SJCRH30 (cell line): ENCODE measurements at places on chromosomes 2 and 18. TPM values are rescaled to one million over a fixed set of nuclear protein-coding genes. Genes with fewer than 3 reads are reported as not detected.

DNA sequence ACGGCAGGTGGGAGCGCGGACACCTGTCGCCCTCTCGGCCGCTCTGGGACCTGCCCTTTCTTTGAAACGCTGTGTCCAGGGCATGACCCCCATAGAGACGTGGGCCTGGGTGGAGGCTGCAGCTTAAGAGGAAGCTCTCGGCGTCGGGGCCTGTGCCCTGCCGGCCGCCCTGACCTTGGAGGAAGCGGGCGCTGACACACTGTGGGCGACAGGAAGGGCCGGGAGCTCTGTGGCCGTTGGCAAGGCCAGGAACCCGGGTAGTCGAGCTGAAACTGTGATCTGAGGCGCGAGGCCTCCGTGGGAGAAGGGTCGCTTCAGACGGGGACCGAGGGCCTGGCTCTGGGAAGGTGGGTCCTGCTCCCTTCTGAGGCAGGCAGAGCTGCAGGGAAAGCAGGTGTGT lies 28.2 kb downstream of the KCNG2 start:
- H3K27ac ChIP-seq: no peak overlapping the region
- no peak overlapping the region for H3K4me3 ChIP-seq
- no peaks in the 10 kb centered on the region for H3K36me3 ChIP-seq
- no peak for DNase-seq

The DUSP2 gene
- total RNA-seq: 0.67 and 1.0 TPM in 2 replicates

The TUBA4B gene
- total RNA-seq: 0.08 TPM in 1 of 2 replicates, not detected in the other

DNA sequence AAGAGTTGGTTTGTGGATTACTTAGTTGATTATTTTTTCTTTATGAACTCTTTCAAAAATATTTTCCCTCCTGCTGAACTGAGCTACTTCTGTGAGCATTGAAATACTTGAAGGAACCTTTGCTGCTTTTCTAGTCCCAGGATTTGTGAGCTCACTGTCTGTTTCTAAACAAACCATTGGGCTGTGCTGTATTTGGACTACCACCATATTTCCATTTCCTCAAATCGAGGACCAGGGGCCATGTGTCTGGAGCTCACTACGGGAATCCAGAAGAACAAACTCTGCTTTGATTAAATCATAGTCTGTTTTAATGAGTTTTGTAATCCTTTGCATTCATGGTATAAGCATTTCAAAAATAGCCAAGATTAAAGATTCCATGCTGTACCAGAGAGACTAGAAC lies 1.3 kb downstream of the MRPL33 start:
- no peak overlapping the region for H3K27ac ChIP-seq
- peak overlapping the region; percentile 74 for H3K4me3 ChIP-seq

DNA sequence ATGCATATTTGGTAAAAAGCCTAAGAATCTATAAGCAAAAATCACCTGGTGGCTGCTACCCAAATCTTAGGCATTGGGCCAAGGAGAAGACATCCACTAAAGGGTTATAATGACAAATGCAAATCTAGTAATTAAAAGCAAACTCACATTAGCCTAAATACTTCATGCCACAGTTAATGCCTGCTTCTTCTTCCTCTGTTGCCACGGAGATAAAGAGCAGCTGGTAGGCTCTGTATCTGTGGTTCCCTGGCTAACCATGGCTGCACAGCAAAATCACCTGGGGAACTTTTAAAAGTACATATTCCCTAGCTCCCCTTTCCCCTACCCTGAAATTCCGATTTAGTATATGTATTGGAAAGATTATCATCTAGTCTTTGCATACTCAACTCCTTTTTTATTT lies 114.3 kb downstream of the LNPK start:
- peak; percentile 13 for DNase-seq
- no peaks in the 10 kb centered on the region for H3K27me3 ChIP-seq
- peaks cover 31% of the 10 kb centered on the region for H3K4me1 ChIP-seq
- no peak overlapping the region for H3K27ac ChIP-seq
- no peaks in the 10 kb centered on the region for H3K36me3 ChIP-seq

- H3K27me3 ChIP-seq: no peaks in the 10 kb centered on the region
- peak overlapping the region; percentile 4; the same call in 1 of the 2 replicates for H3K4me3 ChIP-seq
- peak; percentile 60 for DNase-seq
These were observed 89.4 kb downstream of the HDAC4 start for GRCh38 chr2:239311132-239312040.

DNA sequence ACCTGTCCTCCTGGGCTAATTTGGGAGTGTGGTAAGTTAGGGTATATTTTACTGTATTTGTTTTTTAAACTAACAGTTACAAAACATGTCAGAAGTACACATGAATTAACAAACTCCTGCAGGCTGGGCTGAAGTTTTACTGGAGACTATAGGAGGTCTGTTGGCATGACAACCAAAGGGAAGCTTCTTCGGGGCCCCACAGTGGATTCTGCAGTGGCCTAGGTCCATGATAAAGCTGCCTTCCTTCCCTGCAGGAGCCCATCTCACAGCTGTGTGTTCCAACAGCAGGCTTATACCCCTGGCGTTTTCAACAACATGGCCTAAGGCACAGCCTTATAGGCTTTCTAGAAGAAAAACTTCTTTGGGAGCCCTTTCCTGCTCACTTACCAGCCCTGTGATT lies 128.0 kb upstream of the SETBP1 start:
- H3K27me3 ChIP-seq: no peaks in the 10 kb centered on the region
- H3K4me1 ChIP-seq: peaks cover 8% of the 10 kb centered on the region
- H3K36me3 ChIP-seq: no peaks in the 10 kb centered on the region

GRCh38 chr2:144780983-144781382 lies 261.1 kb upstream of the ZEB2 start:
- peaks cover 9% of the 10 kb centered on the region for H3K4me1 ChIP-seq
- H3K27me3 ChIP-seq: no peaks in the 10 kb centered on the region
- peak; percentile 53 for DNase-seq
- no peaks in the 10 kb centered on the region for H3K36me3 ChIP-seq

The RESP18 gene
- total RNA-seq: not detected in 2 replicates

The ESPNL gene
- 2.6 and 3.1 TPM in 2 replicates for total RNA-seq

GRCh38 chr2:16096962-16097361 lies 156.6 kb downstream of the MYCN start:
- H3K27me3 ChIP-seq: no peaks in the 10 kb centered on the region
- no peaks in the 10 kb centered on the region for H3K36me3 ChIP-seq
- H3K4me3 ChIP-seq: no peak overlapping the region
- no peak overlapping the region for H3K27ac ChIP-seq

GRCh38 chr2:240757086-240757614 lies 62.9 kb downstream of the KIF1A start:
- H3K4me3 ChIP-seq: no peak overlapping the region
- no peaks in the 10 kb centered on the region for H3K27me3 ChIP-seq
- H3K27ac ChIP-seq: no peak overlapping the region
- H3K4me1 ChIP-seq: peaks cover 6% of the 10 kb centered on the region
- DNase-seq: no peak

The SERPINE2 gene
- 48.2 and 51.1 TPM in 2 replicates for total RNA-seq

DNA sequence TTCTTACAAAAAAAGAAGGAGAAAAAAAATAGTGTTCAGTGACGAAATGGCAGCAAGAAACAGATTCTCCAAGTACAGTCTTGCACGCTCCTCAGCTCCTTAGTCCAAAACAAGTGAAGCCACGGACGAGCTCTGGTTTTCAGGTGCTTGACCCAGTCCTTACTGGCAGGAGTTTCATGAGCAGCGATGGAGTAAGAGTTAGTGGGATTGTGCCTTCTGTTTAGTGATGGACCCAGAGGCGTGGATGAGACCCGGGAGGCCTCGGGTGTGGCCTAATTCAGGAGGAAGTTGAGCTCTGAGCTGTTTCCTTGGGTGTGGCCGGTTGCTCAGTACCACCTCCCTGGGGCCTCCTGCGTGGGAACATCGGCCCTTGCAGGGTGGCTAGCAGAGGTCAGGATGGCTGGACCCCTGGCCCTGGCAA lies 52.0 kb downstream of the KIF5C start:
- DNase-seq: no peak
- no peak overlapping the region for H3K27ac ChIP-seq
- no peaks in the 10 kb centered on the region for H3K36me3 ChIP-seq
- H3K4me3 ChIP-seq: no peak overlapping the region

GRCh38 chr2:236558993-236559978 lies 10.3 kb upstream of the ACKR3 start:
- H3K36me3 ChIP-seq: no peaks in the 10 kb centered on the region
- no peak for DNase-seq
- H3K4me3 ChIP-seq: no peak overlapping the region
- H3K4me1 ChIP-seq: peaks cover 6% of the 10 kb centered on the region; the same call in 1 of the 2 replicates

- H3K27ac ChIP-seq: no peak overlapping the region
- no peaks in the 10 kb centered on the region for H3K27me3 ChIP-seq
- H3K36me3 ChIP-seq: no peaks in the 10 kb centered on the region
These were observed 96.6 kb downstream of the FMNL2 start for GRCh38 chr2:152431370-152432098.

The KCNF1 gene
- total RNA-seq: 0.42 and 0.51 TPM in 2 replicates

DNA sequence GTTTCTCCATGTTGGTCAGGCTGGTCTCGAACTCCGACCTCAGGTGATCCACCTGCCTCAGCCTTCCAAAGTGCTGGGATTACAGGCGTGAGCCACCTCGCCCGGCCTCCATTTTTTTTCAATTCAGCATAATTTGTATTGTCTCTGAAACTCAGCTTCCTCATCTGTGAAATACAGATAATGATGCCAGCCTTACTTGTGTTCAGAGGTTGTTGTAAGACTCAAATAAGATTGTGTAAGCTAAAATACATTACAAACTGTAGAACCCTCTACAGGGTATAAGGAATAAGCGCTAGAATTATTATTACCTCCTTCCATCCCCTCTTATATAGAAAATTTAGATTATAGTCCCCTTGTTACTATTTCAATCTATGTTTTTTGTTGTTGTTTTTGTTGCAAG lies 24.8 kb upstream of the STARD7 start:
- H3K36me3 ChIP-seq: no peaks in the 10 kb centered on the region
- no peak overlapping the region for H3K27ac ChIP-seq
- DNase-seq: no peak
- no peak overlapping the region for H3K4me3 ChIP-seq

- H3K27me3 ChIP-seq: no peaks in the 10 kb centered on the region
- no peaks in the 10 kb centered on the region for H3K4me1 ChIP-seq
These were observed 128.0 kb upstream of the CCDC150 start for GRCh38 chr2:196511258-196512168.

The STARD6 gene
- not detected in 2 replicates for total RNA-seq

- H3K4me1 ChIP-seq: peaks cover 10% of the 10 kb centered on the region
- H3K4me3 ChIP-seq: no peak overlapping the region
- no peak for DNase-seq
- no peaks in the 10 kb centered on the region for H3K27me3 ChIP-seq
- H3K36me3 ChIP-seq: no peaks in the 10 kb centered on the region
These were observed 4.4 kb downstream of the NFATC1 start for GRCh38 chr18:79400091-79400590.

- no peaks in the 10 kb centered on the region for H3K4me1 ChIP-seq
- no peak for DNase-seq
- no peaks in the 10 kb centered on the region for H3K36me3 ChIP-seq
- no peak overlapping the region for H3K4me3 ChIP-seq
- H3K27me3 ChIP-seq: no peaks in the 10 kb centered on the region
- no peak overlapping the region for H3K27ac ChIP-seq
These were observed 401.2 kb downstream of the PTH2R start for GRCh38 chr2:208807756-208808155.

DNA sequence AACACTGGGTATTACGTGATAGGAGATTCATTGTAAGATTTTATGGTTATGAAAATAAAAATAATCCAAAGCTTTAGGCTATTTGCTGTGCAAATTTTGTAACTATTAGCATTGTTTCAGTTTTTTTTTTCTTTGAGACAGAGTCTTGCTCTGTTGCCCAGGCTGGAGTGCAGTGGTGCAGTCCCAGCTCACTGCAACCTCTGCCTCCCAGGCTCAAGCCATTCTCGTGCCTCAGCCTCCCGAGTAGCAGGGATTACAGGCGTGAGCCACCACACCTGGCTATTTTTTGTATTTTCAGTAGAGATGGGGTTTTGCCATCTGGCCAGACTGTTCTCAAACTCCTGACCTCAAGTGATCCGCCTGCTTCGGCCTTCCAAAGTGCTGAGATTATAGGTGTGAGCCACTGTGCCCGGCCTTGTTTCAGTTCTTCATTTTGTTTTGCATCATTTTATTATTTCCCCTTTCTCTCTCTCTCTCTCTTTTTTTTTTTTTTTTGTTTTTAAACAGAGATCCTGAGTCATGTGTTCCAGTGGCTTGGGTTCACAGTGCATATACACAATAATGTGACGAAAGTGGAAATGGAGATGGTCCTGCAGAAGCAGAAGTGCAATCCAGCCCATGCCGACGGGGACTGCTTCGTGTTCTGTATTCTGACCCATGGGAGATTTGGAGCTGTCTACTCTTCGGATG lies 25.8 kb downstream of the CASP10 start:
- peaks cover 3% of the 10 kb centered on the region; the same call in 1 of the 2 replicates for H3K27me3 ChIP-seq
- no peak overlapping the region for H3K4me3 ChIP-seq
- H3K4me1 ChIP-seq: no peaks in the 10 kb centered on the region
- H3K36me3 ChIP-seq: no peaks in the 10 kb centered on the region

DNA sequence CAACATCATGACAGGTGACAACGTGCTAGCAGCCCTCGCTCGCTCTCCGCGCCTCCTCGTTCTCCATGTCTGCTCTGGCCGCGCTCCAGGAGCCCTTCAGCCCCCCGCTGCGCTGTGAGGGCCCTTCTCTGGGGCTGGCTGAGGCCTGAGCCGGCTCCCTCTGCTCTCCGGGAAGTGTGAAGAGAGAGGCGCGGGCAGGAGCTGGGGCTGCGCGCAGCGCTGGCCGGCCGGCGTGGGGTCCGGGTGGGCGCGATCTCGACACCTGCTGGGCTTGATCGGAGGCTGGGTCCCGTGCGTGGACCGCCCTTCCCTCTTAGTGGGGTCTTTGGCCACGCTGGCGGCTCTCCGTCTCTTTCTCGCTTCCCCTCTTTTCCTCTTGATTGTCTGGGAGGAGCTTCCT lies 195.5 kb downstream of the ANKRD30BL start:
- no peak overlapping the region for H3K27ac ChIP-seq
- no peaks in the 10 kb centered on the region for H3K4me1 ChIP-seq
- H3K4me3 ChIP-seq: no peak overlapping the region
- H3K27me3 ChIP-seq: no peaks in the 10 kb centered on the region
- H3K36me3 ChIP-seq: no peaks in the 10 kb centered on the region

The DLX1 gene
- total RNA-seq: 13.5 and 14.9 TPM in 2 replicates

DNA sequence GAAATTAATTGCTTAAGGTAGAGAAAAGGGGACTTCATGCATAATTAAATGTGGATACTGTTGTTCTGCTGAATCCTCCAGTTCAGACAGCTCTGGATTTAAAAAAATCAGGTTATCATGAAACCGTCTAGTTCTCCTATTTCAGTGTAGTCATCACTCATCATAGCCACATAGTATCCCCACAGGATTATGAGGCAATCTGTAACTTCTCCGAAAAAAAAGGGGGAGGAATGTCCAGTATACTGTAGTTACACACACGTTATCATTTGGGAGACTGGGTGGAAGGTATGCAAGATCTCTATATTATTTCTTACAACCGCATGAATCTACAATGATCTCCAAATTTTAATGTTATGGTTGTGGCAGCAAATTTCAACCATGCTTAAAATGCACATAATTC lies 114.0 kb downstream of the HIBCH start:
- no peak overlapping the region for H3K4me3 ChIP-seq
- no peak overlapping the region for H3K27ac ChIP-seq
- H3K4me1 ChIP-seq: no peaks in the 10 kb centered on the region; the same call in 1 of the 2 replicates
- no peak for DNase-seq
- H3K27me3 ChIP-seq: no peaks in the 10 kb centered on the region
- H3K36me3 ChIP-seq: peaks cover 12% of the 10 kb centered on the region
